AG09309 (cell line): ENCODE measurements at places on chromosomes 13 and 19.

- no peak for DNase-seq
Observed at GRCh38 chr13:42702716-42703115, 78.7 kb upstream of the FAM216B start.

DNA sequence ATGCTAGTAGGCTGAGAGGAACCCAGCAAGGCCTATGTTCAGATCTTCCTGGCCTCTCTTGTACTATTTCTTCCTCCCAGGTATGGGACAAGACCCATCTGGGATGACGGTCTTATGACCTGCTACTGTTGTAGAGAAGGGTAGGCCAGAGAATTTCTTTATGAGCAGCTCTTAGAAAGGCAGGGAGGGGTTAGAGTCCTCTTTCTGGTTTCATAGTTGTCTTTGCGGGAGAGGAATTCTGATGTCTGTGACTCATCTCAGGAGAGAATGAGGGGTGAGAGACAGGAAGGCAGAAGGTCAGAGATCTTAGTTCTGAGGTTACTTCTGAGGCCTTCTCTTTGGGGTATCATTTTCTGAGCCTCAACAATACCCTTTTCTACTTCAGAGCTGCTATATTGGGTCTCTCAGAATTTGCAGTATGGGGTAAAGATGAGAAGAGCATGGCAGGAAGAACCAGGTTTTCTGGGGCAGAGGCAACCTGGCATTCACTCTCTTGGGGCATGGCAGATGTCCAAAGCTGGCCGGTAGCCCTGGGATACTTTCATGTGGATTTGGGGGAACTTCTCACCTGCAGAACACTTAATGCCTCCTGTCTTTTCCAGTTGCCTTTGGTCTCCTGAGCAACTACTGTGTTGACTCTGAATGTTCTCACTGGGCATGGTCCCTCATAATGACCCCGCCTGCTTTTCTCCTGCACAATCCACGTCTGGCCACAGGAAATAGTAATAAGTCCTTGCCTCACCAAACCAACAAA, 154.4 kb downstream of the GGACT start:
- DNase-seq, result no peak

- no peak for DNase-seq
Observed at GRCh38 chr13:48403913-48404312, 9.0 kb downstream of the LPAR6 start.

- DNase-seq, result no peak
Observed at GRCh38 chr19:28514166-28514565, 698.8 kb downstream of the UQCRFS1 start.

GRCh38 chr13:73081256-73081915, 22.6 kb downstream of the KLF5 start:
- DNase-seq, result no peak

DNA sequence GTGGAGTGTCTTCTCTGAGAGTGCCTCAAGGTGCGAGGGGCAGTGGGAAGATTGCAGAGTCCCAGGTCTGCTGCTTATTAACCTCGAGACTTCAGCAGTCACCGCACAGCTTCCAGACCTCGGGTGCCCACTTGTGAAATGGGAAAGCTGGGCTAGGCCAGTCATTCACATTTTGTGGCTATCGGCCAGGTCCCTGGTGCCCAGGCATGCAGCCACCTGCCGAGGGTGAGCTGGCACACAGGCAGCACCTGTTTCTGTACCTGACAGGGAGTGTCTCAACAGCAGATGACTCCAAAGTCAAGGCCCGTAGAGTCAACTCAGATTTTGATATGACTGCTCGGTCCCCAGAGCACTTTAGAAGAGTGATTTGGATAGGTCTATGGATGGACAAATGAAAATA, 21.9 kb downstream of the UQCRFS1 start:
- no peak for DNase-seq

DNA sequence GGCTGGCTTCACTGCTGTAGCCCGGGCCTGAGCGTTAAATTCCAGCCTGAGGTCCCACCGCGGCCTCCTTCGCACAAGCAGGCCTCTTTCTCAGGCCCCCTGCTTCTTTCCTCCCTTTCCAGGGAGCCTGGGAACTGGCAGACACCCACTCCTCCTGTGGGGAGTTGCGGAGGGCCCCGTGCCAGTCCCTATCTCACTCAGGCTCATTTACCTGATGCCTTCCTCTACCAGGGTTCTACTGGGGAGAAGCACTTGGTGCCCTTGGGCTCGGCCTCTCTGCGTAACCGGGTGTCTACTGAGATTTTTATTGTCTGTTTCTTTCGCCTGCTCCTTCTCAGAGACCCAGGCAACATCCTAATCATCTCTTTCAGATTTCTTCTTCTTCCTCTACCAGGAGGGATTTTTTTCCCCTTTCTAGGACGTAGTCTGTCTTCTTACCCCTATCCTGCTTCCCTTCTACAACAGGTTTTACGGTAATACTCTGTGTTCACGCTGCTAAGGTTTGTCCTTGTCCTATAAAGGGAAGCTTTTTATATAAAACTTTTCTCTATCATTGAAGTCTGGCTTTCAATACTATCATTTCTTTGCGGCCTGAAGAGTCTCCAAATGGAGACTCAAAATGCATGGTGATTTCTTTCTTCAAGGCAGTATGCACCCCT, 135.4 kb upstream of the GPR12 start:
- DNase-seq, result no peak

- DNase-seq, result no peak
Observed at GRCh38 chr13:23458989-23459388, 25.5 kb upstream of the SACS start.

GRCh38 chr13:42747399-42747873, 33.9 kb upstream of the FAM216B start:
- peak; percentile 80 for DNase-seq

DNA sequence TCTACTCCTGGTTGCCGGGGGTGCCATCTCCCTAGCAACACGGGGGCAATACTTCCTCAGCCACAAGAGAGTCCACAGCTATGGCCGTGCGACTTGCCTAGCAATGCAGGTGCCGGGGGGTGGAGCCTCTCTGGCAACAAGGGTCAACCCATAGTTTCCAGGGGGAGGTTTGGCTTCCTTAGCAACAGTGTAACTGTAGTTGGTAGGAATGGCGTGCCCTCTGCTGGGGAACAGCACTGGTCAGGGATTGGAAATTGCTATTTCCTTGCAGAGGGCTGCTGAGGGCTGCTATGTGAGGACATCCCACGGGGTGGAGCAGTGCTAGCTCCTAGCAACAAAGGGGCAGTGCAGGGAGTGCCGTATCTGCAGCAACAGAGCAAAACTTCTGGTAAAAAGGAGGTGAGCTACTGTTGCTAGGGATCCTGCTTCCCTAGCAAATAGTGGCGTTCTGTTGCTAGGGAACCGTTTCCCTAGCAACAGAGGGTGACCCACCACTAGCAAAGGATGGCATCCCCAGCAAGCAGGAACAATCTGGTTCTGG, 7.0 kb upstream of the TMC4 start:
- DNase-seq, result no peak

DNA sequence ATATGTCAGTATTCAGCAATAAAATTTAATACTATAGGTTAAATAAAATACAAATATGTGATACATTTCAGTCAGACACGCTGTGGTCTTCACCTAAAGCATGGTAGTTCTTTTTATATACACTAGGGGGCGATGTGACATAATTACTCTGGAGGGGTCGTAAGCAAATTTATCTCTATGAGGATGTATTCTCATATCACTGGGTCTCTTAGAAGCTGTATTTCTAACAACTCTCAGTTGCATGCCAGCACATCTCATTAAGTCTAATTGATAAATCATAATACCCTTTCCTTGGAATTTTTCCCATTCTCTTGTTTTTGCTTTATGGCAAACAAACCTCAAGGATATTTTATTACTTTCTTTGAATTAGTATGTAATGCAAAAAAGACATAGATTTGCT, 3.9 kb upstream of the PCDH17 start:
- no peak for DNase-seq

- DNase-seq, result no peak
Observed at GRCh38 chr19:55585658-55586339, 5.2 kb upstream of the ZNF579 start.
